Central memory CD4-positive, alpha-beta T cell (primary cell): ENCODE measurements at places on chromosomes 11 and 22.

DNA sequence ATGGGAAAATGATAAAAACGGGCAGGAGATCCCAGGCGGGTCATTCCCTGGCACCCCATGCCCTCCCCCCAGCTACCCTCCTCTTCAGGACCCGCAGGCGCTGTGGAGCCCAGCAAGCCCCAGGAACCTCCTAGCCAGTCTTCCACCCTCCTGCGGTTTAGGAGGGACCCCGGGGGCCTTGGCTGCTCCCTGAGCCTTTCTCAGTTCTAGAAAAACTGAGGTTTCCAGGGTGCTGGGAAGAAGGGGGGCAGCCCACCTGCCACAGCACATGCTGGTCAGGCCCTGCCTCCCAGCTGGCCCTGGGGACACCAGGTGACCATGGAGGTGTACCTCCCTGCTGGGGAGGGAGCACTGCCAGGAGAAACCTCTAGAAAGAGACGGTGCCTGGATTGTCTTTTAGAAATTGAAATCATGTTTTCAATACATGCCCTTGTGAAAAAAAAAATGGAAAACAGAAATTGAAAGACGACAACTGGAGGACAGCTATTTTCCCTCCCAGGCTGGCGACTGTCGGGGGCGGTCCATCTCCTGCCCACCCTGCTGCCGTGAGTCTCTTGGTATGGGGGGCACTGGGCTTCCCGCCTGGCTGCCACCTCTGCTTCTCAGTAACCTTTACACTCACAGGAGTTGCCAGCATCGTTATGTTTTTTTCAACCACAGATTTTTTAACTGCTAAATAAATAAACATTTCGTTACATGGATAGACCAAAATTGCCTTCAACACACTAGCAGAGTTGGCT is 398.5 kb downstream of the TBC1D22A start:
- DNase-seq = no peak

DNA sequence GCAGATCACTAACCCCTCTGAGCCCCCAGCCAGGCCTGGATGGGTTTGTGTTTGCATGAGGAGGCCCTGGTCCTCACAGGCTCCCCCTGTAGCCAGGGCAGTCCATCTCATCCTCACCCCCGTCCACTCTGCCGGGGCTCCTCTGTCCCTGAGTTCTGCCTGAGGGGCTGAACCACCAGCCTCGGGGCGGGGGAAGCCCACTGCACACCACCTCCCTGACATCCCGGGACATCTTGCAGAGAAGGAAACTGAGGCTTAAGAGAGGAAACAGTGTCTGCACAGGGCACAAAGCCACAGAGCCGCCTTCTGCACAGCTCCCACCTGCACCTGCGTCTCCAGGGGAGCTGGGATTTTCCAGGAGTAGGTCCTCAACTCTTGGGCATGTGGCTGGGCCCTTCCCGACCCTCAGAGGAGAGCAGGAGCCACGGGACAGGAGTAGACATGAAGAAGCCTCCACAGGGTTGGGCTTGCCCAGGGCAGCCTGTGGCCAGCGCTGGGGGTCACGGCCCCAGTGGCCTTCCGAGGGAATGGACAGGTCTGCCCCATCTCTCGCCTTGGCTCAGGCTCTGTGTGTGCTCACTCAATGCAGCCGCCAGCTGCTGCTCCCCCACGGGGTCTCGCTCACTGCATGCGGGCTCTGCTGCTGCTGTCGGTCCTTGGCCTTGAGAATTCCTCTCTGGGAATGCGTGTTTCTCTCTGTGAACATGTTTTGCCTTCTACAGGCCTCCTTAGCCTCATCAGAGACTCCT is 45.4 kb upstream of the CCDC188 start:
- no peak for DNase-seq

DNA sequence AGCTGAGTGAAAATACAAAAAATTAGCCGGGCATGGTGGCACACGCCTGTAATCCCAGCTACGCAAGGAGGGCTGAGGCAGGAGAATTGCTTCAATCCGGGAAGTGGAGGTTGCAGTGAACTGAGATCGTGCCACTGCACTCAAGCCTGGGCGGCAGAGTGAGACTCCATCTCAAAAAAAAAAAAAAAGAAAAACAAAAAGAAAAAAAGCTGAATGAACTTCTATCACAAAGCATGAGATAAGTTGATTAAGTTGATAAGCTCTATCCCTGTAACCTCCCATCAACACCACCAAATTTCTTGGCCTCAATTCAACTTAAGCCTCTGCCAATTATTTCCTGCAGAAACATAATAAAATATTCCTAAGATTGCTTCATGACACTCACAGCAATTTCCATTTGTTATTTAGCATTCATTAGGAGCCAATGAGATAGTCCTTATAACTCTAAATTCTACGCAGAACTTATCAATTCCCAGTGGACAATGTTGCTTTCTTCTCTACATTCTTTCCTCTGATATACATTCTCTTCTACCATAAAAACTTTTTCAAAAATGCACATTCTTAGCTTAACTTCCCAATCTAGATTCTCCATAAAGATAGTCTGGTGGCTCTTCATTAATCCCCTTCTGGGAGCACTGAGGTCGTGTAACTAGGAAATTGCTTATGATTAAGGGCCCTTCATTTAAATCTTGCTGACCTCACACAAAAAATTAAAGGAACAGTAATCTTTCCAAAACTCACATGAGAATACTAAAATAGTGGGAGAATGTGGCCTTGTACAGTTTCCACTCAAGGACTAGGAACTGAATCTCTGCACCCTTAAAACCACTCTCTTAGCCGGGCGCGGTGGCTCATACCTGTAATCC is 2.9 kb downstream of the AMBRA1 start:
- DNase-seq = no peak

DNA sequence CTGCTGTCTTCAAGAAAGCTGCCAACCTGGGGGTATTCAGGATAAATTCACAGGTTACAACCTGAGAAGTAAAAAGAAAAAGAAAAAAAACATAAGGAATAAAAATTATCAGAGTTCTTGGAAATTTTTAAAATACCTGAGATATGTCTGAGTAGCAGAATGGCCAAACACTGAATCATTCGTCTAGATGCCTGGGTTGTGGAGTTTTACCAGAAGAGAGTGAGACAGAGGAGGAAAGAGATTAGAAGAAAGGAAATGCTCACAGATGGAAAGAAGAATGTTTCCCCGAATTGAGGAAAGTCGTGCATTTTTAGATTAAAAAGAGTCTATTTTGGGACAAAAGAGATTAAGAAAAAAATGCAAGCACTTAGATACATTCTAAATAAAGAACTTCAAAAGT is 1026.7 kb downstream of the TBC1D22A start:
- no peak for DNase-seq
